Stimulated activated CD4-positive, alpha-beta T cell treated with anti-CD3 and anti-CD28 coated beads, Interleukin-12 subunit alpha, Interleukin-12 subunit beta, amount 100 ng/mL, for 24 hours (primary cell): ENCODE measurements at places on chromosomes 7 and 10.

DNA sequence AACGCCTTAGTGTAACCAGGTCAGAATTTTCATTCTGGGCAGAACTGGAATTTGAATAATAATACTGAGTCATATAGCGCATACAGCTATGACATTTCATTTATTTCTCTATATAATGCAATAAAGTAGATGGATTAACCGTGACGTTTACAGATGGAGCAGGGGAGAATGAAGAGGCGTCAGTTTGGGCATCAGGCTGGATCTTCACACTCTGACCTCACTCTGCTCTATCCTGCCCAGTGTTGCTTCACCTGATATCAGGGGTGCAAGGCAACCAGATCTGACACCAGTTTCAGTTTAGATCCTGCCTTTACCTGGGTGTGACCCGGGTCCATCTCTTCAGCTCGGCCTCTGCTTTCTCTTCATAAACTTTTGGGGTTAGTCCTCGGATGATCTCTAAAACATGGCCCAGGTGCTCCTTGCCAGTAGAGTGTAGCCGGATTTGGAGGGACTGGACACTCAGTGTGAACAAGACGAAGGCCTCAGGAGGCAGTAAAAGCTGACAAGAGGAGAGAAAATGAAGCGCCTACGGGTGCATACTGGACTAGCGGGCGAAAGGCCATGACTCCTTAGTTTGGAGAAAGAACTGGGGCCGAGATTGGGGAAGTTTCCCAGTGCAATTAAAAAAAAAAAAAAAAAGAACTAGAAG is 1.4 kb upstream of the ZYX start:
- DNase-seq: no peak

- no peak for DNase-seq
Observed at GRCh38 chr10:100823194-100823593, 77.8 kb downstream of the PAX2 start.

GRCh38 chr10:35927990-35928488 is 285.9 kb upstream of the FZD8 start:
- no peak for DNase-seq

- peak; percentile 23 for DNase-seq
Observed at GRCh38 chr10:31319602-31320549, 860 bp downstream of the ZEB1 start.

DNA sequence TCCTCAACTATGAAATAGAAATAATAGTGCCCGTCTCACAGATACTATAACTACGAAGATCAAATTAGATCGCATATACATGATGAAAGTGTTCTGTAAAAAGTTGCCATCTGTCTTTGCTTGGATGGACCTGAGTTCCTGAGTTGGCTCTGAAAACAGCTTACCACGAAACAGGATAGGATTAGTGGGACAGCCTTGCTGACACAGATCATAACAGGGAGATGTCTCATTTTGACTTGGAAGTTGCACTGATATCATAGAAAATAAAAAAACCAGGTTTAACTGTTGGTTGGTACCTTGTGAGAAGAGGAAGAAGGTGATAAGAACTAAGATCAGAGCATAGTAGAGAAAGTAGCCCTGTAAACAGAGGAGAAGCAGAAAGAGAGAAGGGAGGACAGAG is 79.3 kb upstream of the AGBL3 start:
- DNase-seq: no peak

GRCh38 chr10:103353281-103353680 is 2.3 kb upstream of the PCGF6 start:
- DNase-seq: no peak

DNA sequence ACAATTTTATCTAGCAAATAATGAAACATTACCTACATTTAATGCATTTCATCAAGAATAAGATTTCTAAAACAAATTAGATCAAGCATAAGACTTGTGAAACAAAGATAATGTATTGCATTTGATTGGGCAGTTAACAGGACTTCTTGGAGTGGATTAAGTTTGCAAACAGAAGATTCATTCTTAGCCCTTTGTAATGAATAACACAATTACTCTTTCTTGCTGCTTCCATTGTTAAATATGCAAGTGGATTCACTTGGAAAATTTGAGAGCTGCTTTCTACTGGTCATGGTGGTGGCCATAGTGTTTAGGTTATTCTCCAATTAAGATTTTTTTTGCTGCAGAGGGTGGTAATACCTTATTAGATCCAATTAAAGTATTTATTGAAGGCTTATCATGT is 6.0 kb downstream of the PPP1R9A start:
- DNase-seq: no peak

- no peak for DNase-seq
Observed at GRCh38 chr7:133822868-133823552, 304.1 kb upstream of the LRGUK start.

DNA sequence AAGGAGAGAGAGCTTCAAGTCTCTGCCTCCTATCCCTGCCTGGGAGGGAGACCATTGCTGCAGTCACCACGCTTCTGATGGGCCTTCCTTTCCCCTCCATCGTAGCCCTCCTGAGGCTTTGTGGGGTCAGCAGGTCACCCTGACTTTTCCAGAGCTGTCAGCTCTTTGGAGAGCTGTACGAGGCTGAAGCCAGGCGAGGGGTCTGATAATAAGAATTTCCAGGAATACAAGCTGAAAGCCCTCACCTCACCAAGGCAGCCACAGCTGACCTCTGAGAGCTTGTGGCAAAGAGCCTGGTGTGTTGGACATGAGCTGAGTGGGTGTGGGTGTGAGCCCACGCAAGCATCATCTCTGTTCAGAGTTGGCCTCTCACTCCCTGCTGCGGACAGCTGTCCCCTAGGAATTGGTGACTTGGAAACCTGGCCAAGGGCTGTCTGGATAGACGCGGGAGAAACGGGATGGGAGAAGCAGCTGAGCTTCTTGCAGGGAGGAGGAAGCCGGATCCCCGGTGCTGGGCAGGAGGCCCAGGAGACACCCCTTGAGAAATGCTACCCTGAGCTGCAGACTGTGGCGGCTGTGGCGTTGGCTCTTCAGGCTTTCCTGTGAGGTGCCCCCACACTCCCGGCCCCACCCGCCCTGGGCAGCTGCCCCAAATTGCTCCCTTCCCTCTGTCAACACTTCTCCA is 122.1 kb upstream of the BTBD16 start:
- no peak for DNase-seq

GRCh38 chr7:150367677-150368095 is 936 bp upstream of the REPIN1 start:
- DNase-seq: no peak

GRCh38 chr7:148162808-148163207 is 427.8 kb upstream of the C7orf33 start:
- DNase-seq: no peak

DNA sequence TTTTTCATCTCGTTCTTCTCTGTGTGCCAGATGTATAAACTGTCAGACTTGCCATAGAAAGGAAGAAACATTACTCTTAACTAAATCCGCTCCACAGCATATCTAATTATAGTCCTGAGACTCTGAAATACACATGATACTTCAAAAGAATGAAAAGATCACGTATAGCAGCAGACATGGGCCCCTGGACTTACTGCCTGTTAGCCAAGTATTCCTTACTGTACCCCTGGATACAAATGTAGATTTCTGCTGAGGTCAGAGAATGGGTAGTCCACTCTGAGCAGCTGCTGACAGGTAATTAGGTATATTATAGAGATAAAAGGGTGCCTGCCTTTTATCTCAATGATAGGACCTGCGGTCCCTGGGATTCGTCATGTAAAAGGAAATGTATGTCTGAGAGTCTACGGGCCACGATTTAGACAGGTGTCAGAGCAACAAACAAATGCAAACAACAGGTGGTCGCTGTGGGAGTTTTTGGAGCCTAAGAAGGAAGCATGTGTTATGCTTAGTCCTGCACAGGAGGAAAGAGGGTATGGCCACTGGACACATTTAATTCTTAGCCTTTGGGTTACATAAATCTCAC is 69.4 kb downstream of the VOPP1 start:
- DNase-seq: no peak

DNA sequence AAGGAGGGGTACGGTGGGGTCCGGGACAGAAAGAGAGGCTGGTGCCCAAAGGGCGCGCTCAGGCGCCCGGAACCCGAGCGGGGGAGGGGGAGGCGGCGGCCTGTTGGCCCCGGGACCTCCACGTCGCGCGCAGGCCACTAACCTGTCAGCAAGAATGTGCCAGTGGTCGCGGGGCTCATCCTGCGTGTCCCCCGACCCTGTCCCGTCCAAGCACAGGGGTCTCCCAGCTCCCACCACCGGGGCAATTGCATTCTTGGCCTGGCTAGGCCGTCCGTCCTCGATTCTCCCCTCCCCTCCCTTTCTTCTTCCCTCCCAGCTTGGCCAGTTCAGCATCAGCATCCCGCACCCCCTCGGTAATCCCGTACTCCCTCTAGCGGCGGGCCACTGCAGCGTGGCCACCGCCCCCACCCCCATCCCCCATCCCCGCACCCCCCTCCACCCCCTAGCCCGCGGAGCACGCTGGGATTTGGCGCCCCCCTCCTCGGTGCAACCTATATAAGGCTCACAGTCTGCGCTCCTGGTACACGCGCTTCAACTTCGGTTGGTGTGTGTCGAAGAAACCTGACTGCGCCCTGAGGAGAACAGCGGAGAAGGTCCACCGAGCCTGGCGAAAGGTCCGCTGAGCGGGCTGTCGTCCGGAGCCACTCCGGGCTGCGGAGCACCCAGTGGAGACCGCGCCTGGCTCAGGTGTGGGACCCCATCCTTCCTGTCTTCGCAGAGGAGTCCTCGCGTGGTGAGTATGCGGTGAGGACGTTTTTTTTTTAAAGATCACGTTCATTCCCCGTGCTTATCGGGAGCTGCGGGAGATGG is at the start of gene SGCE:
SGCE (minus strand) TSS at position 286 of the 810 bp plus-strand sequence; CDS start at position 251, 35 bp downstream.
- peak; percentile 45 for DNase-seq

DNA sequence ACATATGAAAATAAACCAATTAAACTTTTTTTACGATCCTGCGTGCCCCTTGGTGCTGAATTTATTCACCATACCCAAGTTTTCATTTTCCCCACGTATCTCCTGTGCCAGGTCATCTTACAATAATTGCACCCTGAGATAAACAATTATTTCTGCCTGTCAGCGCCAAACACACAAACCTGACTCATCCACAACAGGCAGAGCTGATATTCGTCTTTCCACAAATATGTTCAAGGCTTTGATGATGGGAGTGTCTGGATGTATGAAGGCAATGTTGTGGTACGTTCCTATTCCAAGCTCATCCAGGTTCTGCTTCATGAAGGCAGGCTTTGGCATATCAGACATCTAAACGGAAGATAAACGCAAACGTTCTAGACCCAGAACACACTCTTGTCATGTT is 45.8 kb upstream of the RHEB start:
- no peak for DNase-seq

DNA sequence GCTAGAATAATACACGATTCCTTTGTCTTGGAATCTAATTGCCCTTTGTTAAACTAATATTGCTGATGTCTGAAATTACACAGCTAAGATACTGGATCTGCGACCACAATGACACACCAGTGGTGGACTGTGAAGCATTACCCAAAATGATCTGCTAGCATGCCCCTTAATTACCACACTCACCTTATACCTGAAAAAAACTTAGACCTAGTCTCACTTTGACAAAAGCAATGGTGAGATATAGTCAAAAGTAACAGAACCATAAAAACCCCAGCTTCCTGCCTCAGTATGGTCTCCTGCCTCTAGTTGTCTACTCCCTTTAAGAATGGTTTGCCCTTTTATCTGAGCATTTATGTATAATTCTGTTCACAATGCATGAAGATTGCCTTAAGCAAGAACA is 20.8 kb upstream of the ERVW-1 start:
- DNase-seq: no peak

DNA sequence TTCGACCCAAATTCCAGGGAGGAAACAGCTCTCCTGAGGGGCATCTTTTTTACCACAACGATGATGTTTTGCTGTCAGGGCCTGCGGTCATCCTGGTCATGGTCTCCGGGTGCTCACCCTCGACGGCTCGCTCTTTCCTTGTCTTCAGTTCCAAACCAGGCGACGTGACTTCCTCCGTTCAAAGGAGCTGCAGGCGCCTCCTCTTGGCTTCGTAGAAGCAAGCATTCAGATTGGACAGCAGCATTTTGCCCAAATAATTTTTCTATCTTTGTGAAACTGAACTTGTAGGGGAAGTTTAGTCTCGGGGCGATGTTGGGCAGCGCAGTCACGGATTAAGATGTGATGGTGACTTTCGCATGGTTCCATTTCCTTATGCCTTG is 208.9 kb downstream of the DNAJB6 start:
- no peak for DNase-seq

GRCh38 chr10:101054351-101054750 is 7.4 kb upstream of the KAZALD1 start:
- no peak for DNase-seq

DNA sequence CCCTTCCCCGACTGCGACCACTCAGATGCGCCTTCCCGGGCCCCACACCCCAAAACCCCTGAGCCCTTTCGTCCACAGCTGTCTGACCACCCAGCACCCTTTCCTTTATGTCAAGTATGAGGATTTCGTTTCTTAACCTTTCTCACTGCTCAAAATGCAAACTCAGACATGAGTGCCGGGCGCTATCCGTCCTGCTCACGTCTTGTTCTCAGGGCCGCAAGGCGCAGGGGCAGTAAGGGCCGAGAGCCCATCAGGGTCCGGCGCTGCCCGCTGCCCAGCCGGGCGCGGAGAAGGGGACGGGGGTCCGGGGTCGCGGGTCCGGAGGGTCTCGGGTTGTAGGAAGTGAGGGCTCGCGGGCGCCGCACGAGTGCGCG is 670 bp upstream of the RBM33 start:
- no peak for DNase-seq

DNA sequence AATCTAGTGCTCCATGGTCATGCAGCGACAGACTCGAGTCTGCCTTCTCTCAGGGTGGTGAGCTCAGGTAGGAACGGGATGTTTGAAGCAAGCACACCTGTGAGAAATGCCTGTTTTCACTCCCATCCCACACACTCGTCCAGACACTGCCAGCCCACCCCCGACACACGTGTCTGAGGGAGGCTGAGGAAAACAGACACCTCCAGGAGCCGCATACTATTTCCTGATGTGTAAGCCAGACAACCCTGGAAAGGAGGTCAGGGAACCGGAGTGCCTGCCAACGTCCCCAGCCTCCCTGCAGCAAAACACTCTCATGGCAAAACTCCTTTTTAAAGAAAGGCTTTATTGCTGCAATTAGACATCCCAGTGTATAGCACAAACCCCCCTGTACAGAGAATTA is 80.2 kb downstream of the ALOX5 start:
- DNase-seq: no peak

DNA sequence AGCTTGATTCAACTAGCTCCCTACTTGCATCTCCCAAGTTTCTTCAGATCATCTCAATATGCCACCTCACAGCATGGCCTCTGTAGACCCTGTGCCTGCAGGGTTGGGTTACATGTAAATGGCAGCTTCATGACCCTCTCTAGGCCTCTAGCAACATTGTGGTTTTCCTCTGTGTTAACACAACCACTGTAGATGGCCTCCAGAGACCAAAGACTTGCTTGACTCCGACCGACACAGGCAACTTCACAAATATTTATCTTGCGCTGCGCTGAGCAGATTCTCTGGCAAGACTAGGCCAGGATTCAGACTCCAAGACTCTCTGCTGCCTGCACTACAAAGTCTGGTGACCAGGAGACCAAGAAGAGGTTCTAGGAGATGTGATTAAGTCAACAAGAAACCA is 75.9 kb downstream of the CNOT4 start:
- DNase-seq: no peak

DNA sequence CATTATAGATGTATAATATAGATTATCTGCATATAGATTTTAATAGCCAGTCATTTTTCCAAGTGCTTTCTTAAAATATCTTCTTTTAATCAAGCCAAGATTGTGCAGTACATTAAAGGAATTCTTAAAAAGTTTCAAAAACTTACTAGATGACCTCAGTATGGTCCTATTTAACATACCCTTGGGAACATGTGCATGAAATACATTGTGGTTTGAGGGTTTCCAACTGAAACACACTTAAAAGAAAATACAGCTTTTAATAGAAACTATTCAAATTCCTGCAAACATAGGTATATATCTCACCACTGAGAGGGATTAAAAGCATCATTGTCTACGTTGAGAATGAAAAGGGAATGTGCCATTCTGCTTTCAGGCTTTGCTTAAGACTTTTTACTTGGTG is 364.9 kb downstream of the SUGCT start:
- DNase-seq: no peak
